ENCODE measurements at places on chromosomes 5 and 9.
A peak's percentile ranks its signal among the peaks of the same experiment; 100 is the strongest.

GRCh38 chr9:6113312-6113711, 97.9 kb upstream of the RANBP6 start:
- DNase-seq = no peak

DNA sequence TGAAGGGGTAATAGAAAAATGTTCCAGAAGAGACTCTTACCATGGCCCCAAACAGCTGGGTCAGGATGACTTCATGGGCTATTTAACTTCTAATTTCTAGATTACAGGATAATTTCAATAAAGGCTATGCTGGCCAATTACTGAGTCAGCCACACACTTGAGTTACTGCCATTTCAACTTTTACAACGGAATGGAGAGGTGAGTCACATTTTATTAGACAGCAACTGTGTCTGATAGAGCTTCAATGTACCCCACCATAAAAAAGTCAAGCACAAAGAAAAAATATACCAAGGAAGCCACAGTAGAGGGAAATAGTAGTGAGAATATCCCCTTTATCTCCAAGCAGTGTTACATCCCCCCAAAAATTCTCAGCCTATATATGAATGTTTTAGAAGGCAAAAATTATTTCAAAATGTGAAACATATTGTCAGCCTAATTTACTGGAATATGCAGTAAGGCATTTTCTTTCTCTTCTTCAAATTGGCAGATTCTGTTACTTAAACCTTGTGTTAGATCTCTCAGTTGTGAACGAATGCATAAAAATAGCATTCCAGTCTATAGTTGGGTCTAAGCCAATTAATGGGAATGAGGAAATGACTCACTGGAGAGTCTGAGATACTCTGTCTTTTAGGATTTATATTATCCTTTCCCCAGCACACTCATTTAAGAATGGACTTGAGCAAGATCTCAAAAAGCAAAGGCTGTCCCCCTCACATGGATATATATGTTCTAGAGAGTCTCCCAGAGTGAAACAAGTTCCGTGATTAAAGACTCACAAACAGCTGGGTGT, 47.1 kb upstream of the RAI14 start:
- no peak for DNase-seq

DNA sequence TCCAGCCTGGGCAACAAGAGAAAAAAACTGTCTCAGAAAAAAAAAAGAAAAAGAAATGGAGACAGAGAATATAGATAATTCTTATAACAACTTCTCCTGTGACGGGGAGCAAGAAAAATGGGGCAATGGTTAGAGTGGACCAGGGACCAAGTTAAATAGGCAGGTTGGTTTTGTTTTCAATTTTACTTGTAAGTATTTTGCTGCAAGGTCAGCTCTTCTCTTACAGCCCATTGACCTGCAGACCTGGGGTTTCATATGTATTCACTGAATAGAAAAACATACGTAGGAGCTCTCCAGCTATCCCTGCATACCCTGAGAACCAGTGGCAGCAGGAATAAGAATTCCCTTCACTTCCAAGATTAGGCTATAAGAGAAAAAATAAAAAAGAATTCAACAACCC, 29.2 kb upstream of the IL13 start:
- no peak for DNase-seq

DNA sequence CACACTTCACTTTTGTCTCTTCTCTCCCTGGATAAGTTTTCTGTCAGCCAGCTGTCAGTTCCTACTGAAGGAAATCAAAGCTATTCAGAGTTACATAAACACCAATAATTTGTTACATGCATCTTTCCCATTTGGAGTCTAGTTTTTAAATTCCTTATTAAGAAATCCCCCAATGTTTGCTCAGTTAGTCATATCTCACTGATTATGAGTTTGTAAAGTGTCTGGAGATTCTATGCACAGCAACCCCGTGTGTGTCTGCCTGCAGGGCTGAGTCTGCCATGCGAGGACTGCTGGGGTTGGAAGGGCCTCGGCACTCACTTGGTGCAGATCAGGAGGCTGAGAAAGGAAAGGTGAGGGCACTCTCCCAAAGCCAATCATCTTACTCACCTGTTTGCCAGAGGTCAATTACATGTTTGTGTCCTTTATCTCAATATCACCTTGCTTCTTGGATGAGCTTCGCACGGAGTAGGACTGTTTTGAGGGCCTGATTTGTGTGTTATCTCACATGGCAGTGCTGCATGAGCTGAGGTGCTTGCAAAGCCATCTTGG, 3.3 kb downstream of the ANKRD34B start:
- no peak for DNase-seq

GRCh38 chr5:31553863-31554262, 21.8 kb downstream of the C5orf22 start:
- no peak for DNase-seq

- DNase-seq = no peak
Measured at GRCh38 chr5:2212481-2212880, 329.8 kb upstream of the IRX4 start.

DNA sequence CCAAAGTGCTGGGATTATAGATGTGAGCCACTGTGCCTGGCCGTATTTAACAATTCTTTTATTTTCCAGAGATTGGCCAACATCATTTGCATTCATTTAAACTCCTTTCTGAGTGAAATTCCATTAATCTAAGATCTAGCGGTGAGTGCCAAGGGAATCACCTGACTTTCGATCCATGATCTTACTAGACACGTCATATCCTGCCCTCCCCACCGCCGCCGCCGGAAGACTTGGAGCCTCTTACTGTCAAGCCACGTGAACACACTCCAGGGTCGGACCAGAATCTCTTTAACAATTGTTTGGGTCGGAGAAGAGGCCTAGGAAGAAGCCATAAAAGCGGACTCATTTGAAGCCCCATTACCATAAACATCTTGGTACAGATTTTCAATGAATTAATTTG, 12.9 kb downstream of the INPP5E start:
- no peak for DNase-seq

GRCh38 chr5:139341187-139341688, 416 bp upstream of the PAIP2 start:
- no peak for DNase-seq

DNA sequence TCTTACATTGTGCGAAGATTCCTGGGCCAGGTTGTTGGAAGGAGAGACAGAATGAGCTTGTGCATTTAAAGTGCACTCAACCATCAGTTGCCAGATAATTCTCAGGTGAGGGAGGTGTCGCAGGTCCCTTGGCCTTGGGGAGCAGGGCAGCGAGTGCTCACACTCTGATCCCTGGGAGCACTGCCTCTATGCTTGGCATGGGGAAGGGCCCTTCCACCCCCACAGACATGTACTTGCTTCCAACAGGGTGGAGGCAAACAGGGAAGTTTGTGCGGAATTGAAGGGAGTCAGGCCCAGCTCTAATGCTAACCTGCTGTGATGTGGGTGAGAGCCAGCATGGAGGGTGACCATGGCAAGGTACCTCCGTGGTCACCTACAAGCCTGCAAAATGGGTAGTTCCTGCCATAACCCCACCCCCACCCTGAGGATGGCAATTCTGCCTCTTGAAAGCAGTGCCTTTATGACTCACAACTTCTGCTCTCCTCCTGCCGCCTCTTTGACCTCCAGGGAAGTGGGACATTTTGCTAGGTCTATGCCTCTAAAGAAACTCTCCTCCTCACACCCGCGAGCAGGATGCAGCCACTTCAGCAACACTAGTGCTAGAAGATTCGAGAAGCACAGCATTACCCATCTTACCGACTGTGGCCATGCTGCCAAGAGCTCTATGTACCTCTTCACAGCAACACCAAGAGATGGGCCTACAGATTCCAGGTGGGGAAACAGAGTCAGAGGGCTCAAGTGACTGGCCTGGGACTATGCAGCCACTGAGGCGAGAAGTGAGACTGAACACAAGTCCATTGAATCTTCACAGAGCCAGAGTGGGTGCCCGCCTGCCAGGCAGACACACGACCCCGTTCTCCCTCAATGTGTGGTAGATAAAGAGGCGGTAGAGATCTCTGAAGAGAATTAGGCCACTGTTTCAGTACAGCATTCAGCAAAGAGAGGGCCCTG, 22.1 kb upstream of the SLC25A51 start:
- DNase-seq = no peak

- DNase-seq = peak; percentile 68
Measured at GRCh38 chr5:124920909-124921666, 174.6 kb upstream of the ZNF608 start.

GRCh38 chr5:4735261-4735660, 404.9 kb upstream of the ADAMTS16 start:
- no peak for DNase-seq

DNA sequence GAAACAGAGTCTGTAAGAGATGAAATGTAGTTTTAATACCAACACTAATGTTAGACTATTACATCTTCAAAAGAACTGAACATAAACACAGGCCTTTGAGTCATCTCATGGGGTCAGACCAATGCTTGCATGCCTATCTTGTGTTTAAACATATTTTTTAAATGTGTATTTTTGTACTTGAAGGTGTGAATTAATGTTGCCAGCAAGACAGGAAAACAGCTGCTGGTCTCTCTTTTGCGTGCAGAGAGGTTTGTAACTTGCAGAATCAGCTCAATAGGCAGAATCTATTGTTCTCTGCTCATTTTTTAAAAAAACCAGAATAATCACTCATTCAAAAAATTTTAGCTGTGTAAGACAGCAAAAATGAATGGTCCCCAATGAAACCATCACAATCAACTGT, 180.2 kb downstream of the ALDH1A1 start:
- DNase-seq = no peak

All from pons (tissue), 1 donor.